Stimulated activated CD4-positive, alpha-beta T cell treated with anti-CD3 and anti-CD28 coated beads, Interleukin-4, amount 100 ng/mL, for 48 hours (primary cell): ENCODE measurements at places on chromosomes 3 and 15.

DNA sequence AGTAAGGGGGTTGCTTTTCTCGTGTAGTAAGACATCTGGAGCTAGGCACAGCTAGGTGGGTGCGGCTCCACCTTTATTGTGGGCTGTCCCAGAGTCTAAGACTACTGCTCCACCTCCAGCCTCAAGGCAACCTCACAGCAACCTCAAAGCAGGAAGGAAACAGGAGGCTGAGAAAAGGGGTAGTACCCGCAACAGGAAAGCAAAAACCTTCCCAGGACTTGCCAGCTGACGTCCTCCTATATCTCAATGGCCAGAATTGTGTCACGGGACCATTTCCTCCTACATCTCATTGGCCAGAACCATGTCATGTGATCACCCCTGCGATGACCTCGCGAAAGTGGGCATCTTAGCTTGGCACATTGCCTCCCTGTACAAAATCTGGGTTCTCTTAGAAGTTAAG lies 4.3 kb upstream of the GPR160 start:
- no peak for DNase-seq

- no peak for DNase-seq
Measured at GRCh38 chr15:90465930-90466567, 63.7 kb upstream of the CRTC3 start.

GRCh38 chr15:38699633-38700230 lies 135.1 kb upstream of the RASGRP1 start:
- DNase-seq: peak; percentile 60

- no peak for DNase-seq
Measured at GRCh38 chr15:88342666-88343065, 86.1 kb upstream of the NTRK3 start.

- DNase-seq: peak; percentile 43
Measured at GRCh38 chr15:62059816-62060112, 483 bp downstream of the VPS13C start.

- DNase-seq: no peak
Measured at GRCh38 chr3:100968932-100969906, 24.0 kb downstream of the ABI3BP start.

GRCh38 chr3:31885235-31885634 lies 95.8 kb downstream of the OSBPL10 start:
- no peak for DNase-seq

- no peak for DNase-seq
Measured at GRCh38 chr3:146065573-146066006, 95.4 kb downstream of the PLOD2 start.

GRCh38 chr15:88089731-88090130 lies 166.8 kb downstream of the NTRK3 start:
- no peak for DNase-seq

DNA sequence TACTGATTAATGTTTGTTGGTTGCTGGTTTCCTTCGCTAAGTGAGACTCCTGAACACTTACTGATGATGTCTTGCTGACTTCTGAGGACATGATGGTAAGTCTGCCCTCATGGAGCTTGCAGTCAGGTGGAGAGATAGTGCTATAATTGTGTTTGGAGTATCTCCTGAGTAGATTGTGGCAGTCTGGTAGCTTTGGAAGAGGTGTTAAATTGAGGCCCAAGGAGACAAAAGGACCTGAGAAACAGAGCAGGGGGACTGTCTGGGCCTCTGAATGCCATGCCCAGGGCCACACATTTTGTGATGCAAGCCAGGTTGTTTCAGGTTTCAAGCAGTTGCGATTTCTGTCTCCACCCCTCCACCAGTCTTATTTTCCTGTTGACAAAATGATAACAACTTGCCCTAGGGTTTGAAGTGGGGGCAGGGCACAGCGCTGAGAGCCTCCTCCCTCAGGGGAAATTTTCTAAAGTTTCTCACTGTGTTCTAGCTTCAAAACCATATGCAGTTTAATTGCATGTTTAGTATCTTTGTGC lies 16.7 kb downstream of the SMAD3 start:
- no peak for DNase-seq

DNA sequence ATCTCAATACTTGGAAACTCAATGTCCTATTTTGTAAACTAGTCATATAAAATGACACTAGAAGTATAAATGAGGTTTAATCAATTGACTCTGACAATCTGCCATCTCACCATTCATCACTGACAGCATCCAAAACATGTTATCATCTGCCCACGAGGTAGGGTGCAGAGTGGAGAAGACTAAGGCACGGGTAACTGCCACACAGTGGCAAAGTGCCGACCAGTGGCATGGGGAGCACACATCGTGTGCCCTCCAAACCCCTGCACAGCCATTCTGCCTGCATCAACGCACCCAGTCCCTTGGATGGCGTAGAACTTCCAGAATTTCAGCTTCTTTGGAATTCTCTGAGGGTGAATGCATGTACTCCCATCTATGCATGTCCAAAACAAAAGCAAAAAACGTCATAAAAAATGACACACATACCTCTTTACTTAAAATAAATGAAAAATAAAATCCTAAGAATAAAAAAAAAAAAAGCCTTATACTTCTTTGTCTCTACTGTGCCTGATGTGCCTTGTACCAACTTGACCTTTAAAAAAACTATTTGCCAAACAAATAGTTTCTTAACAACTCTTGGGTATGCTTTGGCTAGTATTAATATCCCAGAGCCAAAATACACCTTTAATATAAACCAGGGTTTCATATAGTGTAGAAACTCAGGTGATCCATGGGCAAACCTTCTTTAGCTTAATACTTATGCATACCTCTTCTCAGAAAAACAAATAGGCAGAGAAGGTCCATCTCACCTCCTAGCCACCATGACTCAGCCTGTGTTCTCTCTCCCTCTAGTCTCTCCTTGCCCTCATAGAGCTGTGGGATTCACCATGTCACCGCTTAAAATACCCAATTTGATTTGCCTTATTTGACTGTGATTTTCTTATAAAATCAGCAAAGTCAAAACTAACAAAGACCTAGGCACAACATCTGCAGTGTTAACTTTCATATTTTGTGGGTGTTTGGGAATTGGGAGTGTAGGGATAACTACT lies 12.7 kb downstream of the CPOX start:
- DNase-seq: no peak
